ENCODE measurements at places on chromosomes 4 and X.

DNA sequence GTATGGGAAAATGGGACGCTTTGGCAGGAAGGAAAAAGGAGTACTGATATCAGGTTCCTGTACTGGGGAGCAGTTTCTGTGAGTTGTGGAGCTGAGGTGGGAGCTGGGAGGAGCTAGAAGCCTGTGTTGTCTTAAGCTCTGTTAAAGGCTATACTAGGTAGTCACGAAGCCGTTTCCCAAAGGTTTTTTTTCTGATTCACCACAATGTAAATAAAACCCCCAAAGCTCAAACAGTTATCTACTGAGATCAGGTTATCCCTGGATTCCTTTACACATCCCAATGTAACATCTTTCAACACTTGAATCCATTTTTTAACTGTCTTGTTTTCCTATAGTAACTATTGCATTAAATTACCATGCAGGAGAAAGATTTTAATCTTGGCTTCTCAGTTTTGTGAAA lies 297.4 kb upstream of the SFRP2 start:
- no peak for DNase-seq

DNA sequence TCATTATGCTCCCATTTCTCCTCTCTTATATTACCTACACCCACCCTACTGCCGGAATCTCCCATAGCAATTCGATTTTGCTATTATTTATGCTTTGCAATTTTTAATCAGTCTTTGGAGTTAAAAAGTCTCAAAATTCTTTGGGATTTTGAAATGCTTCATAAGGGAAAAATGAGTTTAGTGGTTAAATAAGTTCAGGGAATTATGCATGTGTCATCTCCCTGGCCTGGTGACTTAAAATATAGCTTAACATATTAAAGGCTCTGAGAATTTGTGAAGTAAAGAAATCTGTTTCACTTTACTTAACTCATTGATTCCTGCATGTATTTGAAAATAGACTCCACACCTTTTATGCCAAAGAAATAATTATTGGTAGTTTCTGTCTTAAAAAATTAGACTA lies 185.1 kb upstream of the DIPK2B start:
- no peak for DNase-seq

DNA sequence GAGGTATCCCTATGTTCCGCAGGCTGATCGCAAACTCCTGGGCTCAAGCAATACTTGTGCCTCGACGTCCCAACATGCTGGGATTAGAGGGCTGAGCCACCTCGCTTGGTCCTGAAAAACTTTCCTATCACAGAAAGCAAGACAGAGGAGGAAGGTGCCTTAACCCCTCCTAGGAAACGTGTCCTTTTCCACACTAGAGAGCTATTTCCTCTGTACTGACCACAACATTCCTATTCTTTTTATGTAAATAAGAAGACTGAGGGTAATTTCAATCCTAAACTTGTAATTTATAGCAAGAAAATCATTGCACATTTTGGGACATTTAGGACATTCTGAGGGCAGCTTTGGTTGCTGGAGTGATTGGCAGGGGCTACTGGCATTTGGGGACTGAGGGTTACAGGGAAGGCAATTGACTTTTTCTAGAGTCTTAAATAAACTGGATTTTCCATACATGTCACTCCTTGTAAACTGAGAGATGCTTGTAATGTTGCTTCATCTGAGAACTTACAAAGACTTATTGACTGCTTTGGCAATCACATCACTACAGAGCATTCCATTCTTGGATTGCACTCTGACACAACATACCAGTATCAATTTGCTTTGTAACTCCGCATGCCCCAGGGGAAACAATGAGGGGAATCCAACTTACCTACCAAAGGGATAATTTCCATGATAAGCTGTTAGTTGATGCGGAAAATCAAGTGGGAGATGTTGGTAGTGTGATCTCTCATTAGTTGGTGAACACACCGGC lies 15.6 kb downstream of the XAGE3 start:
- no peak for DNase-seq

GRCh38 chrX:111955901-111956300 lies 79.9 kb downstream of the TRPC5OS start:
- no peak for DNase-seq

DNA sequence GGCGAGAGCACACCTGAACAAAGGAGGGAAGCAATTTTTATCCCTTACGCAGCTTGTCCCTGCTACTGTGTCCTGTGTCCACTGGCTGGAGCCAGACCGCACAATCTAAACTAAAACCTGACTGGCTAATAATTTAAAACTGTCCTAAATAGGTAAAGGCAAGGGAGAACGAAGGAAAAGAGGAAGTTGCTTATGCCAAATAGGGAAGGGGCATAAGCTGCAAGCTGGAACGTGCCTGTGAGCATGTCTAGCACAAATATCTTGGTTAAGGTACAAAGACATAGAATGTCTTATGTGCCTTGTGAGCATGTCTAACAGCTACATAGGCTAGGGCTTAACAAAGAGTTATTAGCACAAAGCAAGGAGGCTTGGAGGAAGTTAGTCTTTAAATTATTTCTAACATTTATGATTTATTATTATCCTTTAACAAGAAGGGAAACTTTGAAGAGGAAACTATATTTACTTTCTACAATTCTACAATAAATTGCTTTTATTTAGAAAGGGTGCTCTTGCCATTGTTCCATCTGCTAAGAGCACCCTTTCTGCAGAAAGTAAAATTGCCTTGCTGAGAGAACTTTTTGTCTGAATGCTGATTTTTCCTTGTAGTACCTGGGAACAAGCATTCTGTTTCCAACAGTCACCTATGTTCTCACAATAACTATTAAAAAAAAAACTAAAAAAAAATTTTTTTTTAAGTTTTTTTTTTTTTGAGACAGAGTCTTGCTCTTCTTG lies 80.6 kb upstream of the CBR4 start:
- DNase-seq = no peak

DNA sequence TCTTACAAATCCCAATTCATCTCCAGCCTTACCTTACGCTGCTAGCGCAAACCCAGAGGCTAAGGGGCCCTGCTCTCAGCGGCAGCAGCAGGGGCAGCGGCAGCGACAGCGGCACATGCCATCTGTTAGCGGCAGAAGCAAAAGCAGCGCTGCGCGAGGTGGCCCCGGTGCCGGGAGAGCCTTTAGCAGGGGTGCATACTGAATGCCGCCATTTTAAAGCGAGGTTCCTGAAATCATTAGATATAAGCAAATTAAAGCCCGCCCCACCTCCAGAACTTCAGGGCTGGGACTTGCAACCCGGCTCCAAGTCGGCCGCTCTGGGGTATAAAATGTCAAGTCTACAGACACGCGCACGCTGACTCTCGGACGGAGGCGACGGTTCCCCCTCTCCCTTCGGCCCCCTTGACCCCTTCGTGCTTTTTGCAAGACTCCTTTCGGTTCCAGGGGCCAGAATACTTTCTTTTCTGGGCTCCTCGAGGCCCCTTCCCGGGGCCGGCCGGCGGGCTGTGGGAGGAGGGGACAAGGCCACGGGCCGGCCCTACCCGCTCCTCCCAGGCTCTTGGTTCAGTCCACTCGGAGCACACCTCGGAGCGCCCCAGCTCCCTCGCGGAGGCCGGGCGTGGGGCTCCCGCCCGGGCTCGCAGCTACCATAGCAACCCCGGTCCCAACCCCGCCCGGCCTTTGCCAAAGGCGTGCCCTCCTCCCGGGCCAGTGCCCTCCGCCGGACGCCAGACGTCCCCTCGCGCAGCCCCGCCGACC lies at the start of gene MBNL3:
MBNL3 (minus strand) TSS at position 220 of the 759 bp plus-strand sequence. CDS start 49,427 bp downstream, outside the sequence.
- DNase-seq = no peak

DNA sequence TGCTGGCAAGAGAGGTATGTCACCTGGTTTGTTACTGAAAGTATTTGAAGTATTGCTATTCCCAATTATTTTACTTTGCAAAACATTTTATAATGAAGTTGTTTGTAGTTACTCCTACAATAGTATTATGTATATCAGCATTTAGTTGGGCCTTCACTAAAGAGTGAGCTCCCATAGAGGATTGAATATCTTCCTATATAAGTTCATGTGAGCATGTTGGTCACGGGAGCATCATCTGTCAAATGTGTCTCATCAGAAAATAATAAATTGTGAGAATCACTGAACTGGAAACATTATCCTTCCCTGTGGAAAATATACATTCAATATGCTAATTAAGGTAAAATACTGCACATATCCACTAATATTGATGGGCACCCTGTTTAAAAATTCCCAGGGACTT lies 360.1 kb upstream of the ADGRL3 start:
- DNase-seq = no peak

DNA sequence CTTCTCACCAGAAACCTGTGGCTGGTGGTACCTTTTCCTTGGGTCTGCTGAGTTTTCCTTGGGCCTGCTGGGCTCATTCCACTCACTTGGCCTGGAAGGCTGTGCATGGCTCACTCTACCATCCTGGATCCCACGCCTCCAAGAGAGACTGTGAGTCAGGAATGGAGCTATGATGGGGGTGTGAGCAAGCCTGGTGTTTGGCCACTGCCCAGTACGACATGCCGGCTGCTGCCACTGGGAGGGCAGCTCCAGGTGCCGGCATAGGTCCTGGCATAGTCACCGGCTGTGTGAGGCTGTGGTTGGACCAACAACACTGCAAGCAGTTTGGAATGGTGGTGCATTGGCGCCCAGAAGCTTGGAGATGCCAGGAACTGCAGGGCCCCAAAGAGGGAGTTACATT lies 721.7 kb downstream of the PCDH18 start:
- no peak for DNase-seq

DNA sequence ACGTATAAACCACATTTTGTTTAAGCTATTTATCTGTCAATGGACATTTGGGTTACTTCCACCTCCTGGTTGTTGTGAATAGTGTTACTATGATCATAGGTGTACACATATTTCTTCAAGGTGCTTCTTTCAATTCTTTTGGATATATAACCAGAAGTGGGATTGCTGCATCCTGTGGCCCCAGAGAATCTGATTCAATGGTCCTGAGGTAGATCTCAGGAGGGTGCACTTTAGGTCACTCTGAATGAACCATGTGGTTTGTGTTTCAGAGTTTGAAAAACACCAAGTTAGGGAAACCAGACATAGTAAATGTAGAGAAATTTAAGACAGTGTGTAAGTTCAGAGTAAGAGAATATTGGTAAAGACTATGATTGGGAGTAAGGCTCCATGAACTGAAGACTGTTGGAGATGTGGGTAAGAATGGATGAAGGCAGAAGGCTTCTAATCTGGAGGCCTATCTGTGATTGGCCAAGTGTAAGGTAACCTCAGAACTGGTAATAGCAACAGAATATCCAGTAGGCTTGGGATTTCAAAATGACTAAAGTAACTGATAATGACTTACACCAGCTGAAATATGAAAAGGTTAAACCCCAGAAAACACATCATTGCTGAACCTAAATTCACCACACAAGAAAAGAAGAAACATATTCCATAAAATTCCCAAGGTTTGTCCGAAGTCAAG lies 236.9 kb downstream of the CAMK2D start:
- no peak for DNase-seq

DNA sequence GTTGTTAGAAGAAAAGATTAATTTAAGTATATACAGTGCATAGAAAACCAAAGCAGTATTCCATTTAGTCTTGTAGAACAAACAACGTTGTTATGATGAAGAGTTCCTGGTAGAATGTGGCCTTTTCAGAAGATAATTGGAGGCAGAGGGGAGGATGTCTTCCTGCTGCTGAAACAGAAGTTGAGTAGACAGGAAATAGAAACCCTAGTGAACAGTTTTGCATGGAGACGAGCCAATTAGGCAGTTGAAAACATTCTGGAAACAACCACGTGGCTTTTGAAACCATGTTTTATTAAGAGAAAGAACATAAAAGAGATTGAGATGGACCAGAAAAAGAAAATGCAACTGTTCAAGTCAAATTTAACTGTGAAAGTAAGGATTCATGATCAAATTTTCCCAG lies 325.2 kb downstream of the CAMK2D start:
- no peak for DNase-seq

Data from cerebellar nuclear complex (tissue), 1 donor.